Mesothelial cell of epicardium (in vitro differentiated cells): ENCODE measurements at places on chromosomes 1 and 21. TPM values are rescaled to one million over a fixed set of nuclear protein-coding genes. Genes with fewer than 3 reads are reported as not detected.

The DEPDC1 gene
- 9.9 to 11.4 TPM (median 10.4 TPM) in 3 replicates for total RNA-seq

GRCh38 chr1:18866846-18867245, 7.4 kb upstream of the TAS1R2 start:
- DNase-seq = no peak

DNA sequence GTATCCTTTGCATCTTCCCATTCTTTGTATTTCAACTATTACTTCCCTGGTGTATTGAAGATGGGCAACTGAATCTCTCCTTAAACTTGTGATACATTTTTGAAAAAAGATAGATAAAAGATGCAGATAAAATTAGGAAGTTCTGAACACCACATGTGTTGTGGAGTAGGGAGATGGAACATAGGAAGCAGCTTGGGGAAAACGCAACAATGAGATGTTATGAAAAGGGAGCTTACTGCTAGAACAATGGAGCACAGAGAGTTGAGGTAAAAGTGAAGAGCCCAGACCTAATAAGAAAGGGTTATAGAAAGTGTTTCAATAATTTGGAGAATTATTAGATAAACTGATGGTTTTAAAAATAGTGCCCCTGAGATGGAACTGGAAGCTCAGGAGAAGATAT, 20.9 kb downstream of the GNAI3 start:
- DNase-seq = no peak

The UTS2 gene
- total RNA-seq = not detected in 3 replicates

- DNase-seq = no peak
Measured at GRCh38 chr1:221823561-221823960, 81.7 kb upstream of the DUSP10 start.

The PYHIN1 gene
- 0.13 TPM in 1 of 3 replicates, not detected in the others for total RNA-seq

The HCN3 gene
- total RNA-seq = 12.9 to 13.6 TPM (median 13.1 TPM) in 3 replicates

DNA sequence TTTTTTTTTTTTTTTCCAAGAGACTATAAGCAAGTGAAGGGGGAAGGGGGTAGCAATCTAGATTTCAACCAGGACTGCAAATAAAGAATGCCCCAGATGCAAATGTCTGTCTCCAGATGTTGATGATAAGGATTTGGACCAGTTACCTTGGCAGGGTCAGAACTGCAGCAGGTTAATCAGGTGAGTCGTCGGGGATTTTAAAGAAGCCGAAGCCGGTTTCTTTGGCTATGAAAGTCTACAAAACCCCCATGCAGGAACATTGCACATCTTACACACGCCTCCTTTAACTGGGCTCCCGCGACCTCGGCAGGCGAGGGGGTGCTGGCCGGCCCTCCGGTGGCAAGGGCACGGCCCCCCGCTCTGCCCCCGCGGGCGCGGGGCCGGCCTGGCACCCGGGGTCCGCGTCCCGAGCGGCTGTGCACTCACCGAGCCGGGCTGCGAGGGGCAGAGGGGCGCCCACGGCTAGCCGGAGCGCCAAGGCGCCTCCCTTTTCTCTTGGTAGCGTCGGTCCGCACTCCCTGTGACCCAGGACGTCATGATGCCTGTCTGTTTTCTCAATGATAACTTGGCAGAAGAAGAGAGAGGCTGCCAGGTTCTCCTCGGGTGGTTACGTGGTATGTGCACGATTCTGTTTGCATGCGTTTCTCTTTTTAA, 366.3 kb upstream of the ESRRG start:
- peak; percentile 62 for DNase-seq

The KRTAP12-2 gene
- not detected in 3 replicates for total RNA-seq

DNA sequence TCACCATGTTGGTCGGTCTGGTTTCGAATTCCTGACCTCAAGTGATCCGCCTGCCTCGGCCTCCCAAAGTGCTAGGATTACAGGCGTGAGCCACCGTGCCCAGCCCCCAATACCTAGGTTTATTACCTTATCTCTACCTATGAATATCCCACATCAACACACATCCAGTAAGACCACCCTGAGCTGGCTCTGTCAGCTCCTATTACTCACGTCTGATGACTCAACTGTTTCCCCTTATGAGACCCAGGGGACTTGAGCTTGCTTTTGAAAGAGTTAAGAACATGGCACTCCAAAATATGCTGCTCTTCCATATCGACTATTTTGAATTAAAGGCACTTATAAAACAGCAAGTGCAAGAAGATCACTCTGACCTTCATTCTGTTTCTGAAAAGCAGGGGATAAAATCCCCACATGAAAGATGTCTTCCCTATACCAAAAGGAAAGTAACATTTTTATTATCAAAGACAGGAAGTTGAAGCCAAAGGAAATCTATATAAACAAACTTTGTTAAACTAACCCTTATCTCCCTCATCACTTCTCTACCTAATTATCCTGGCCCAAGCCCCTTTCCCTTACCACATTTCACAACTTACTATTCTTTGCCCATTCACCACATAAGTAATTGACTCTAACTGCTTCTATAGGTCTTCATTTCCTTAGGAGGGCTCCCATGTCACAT, 41.3 kb upstream of the OSBPL9 start:
- no peak for DNase-seq

The OR2G6 gene
- total RNA-seq = 0.04 TPM in 1 of 3 replicates, not detected in the others

DNA sequence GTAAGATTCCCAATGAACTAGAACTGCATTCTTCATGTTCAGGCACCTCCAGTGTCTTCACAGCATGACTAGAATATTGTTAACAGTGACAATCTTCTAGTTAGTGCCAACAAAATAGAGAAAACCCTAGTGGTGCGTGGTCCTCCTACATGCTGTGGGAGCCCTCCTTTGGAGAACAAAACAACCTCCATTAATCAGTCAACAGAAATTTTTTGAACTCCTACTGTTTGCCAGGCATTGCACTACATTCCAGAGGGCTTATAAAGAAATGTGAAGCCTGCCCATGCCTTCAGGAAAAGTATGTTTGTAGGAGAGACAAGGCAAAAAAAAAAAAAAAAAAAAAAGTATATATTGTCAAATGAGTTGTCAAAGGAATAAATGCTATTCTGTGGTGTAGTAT, 252.7 kb downstream of the LRRC40 start:
- DNase-seq = no peak

- DNase-seq = no peak
Measured at GRCh38 chr1:20138961-20139550, at the start of gene PLA2G2F. TSS of gene PLA2G2F (plus strand) at chr1:20139323. CDS start at chr1:20139428, 105 bp downstream.

- no peak for DNase-seq
Measured at GRCh38 chr1:164731161-164731876, 172.3 kb downstream of the PBX1 start.

GRCh38 chr1:154791292-154792166, 78.6 kb downstream of the KCNN3 start:
- no peak for DNase-seq

DNA sequence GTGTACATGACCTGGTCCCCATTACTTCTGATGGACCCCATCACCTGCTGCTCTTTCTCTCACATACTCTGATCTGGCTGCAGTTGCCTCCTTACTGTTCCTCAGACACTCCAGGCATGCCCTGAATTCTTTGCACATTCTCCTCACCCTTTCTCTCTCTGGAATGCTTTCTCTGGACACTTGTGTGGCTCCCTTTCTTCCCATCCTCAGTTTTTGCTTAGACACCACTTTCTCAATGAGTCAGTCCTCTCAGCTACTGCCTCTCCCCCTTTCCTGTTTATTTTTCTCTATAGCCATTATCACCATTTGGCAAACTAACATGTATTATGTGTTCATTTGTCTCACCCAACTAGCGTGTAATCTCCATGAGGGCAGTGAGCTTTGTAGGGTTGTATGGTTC, 28.1 kb downstream of the PLXNA2 start:
- no peak for DNase-seq

- DNase-seq = no peak
Measured at GRCh38 chr1:108627256-108627655, 33.6 kb downstream of the HENMT1 start.

DNA sequence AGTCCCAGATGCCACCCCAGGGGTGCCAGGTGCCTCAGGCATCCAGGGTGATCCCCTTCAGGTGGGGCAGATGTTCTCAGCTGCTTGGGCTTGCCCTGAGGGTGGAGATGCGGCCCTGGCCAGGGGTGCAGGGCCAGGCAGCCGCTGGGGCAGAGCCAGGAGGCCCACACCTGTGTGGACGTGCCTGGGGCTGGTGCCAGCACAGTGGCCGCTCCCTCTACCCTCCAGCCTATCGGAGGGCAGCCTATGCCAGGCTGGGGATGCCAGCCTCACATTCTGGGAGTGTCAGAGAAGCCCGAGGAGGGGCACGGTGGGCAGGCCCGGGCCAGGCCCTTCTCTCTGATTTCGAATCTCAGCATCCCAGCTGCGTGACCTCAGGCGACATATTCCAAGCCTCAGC, 96.5 kb upstream of the WNT4 start:
- DNase-seq = no peak

The TMPRSS2 gene
- 1.3 to 2.6 TPM (median 1.9 TPM) in 3 replicates for total RNA-seq

GRCh38 chr1:64466033-64466432, 3.9 kb upstream of the CACHD1 start:
- no peak for DNase-seq

GRCh38 chr1:244273845-244274619, 177.7 kb downstream of the ADSS2 start:
- peak; percentile 45 for DNase-seq

DNA sequence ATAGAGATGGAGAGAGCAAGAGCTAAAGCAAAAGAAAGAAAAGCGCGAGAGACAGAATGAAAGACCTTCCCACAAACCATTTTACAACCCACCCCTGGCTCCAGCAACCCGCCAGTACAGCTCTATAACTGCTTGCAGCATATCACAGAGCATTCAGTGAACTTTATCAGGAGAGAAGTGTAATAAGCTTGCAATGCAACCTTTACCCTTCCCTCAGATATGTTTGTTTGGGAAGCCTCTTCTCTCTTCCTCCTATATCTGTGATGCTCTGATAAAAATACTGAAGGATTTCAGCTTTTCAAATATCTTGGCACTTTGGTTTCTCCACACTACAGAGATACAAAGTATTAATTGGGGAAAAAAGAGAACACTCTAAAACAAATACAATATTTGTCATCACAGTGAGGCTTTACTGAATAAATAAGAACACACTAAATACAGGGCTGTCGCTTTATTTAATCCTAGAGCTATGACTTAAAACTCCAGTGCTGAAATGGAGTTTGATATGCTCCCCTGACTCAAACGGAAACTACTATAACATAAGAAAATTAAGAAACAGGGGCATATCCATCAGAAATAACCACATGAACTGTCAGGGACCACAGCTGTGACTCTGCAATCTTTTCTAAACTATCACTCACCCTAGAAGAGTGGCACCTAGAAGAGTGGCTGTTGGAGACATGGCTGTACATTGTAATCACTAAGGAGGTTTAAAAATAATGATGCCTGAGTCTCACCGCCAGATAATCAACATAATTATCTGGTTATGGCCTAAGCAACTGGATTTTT, 6.7 kb downstream of the CRP start:
- DNase-seq = no peak

GRCh38 chr1:242522304-242522945, 2.1 kb downstream of the PLD5 start:
- DNase-seq = no peak

DNA sequence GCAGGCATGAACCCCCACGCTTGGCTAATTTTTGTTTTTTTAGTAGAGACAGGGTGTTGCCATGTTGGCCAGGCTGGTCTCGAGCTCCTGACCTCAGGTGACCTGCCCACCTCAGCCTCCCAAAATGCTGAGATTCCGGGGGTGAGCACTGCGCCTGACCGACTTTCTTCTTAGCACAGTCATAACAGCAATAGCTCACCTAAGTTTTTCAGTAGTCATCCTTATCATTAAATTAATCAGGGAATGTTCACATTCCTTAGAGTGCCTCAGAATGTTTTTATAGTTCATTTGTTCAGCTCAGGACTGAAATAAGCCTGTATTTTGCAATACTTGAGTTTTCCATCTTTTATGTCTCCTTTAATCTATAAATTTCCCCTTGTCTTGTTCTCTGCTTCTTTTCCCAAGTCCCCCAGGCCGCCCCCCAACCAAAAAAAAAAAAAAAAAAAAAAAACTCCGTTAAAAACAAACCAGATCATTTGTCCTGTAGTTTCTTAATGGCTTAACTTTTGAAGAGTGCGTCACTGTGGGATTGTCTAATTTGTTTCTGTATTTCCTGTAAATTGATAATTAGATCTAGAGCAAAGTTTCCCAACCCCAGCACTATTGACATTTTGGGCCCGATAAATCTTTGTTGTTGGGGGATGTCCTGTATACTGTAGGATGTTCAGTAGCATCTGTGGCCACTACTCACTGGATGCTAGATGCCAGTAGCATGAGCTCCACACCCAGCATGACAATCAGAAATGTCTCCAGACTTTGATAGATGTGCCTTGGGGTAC, 120.7 kb downstream of the ITSN1 start:
- no peak for DNase-seq

DNA sequence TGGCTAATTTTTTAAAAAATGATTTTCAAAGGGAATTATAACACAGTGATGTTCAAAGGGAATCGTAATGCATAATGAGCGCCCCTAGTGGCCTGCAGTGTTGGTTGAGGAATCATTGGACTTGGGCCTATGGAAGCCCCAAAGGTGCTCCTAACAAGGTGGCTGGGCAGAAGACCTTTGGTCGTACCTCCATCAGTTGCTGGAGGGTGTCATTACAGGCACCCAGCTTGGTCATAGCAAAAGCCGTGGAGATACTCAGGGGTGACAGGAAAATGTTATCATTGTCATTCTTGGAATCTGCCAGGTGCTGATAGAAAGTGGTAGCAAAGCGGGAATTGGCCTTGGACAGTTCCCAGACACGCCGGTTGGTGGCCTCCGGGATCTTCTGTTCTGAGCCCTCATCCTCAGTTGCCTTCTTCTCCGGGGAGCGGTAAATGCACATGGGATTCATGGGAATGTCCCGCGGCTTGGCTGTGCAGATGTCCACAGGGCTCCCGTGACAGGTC, 2.7 kb downstream of the SERPINC1 start:
- no peak for DNase-seq

The RIMKLA gene
- 0.20 to 0.31 TPM (median 0.20 TPM) in 3 replicates for total RNA-seq

DNA sequence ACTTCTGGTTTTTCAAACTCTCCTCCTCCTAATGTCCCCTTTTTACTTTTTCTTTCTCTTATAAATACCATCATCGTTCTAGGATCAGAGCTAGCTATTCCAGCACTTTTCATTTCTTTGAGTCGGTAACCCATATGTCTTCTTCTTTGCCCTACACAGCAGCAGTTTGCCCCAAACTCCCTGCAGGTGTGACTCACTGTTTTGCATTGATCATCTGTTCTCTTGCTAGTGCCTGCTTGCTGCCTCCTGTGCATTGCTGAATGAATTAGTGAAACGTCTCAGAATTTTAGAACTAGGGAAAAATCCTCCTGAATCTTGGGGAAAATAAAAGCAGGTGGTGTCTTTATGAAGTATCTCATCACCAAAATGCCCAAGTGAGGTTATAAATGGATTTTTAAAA, 21.7 kb downstream of the KCNK2 start:
- no peak for DNase-seq
